ENCODE measurements at places on chromosomes 4 and X.

- no peak for DNase-seq
Measured at GRCh38 chrX:151386838-151387459, 10.1 kb upstream of the VMA21 start.

- DNase-seq = no peak
Measured at GRCh38 chrX:43586830-43587229, 69.3 kb upstream of the MAOA start.

DNA sequence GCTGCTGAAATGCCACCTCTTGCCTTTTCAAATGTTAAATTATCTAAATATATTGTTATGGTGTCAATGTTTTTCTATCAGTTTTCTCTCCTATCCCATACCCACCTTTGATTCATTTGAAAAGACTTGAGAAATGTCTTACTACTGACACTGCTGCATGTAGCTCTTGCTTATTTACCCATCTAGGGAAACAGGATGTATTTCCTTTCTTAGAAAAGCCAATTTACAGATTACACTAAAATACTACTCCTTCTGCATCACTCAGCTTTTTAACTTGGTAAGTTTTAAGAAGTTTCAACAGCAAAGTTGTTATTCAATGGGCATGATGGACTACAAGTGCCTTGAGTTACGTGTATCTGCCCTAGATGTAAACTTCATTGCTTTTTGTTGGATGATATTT, 13.2 kb upstream of the KCNE5 start:
- DNase-seq = no peak

DNA sequence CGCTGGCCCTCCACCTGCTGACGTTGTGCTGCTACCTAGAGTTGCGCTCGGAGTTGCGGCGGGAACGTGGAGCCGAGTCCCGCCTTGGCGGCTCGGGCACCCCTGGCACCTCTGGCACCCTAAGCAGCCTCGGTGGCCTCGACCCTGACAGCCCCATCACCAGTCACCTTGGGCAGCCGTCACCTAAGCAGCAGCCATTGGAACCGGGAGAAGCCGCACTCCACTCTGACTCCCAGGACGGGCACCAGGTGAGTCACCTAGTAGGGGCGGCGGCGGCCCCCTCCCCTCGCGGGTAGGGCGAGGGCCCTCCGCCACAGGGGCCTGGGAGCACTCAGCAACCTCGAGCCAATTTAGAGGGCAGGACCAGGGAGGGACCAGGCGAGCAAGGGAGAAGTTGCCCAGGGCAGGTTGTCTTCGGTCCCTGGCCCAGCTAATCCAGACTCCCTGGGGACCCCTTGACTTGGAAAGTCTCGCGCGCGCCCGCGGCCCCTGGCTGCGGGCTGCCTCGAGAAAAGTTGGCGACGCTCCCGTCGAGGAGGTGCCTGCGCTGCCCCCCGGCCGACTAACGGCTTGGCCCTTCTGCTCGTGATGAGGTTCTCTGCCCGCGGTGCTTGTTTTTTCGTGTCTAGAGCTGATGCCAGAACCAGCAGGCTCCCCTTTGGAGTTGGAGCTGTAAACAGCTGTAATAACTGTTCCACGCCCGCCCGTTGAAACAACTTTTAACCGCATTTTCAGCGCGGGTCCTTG, 717 bp downstream of the EDA start:
- DNase-seq = no peak

DNA sequence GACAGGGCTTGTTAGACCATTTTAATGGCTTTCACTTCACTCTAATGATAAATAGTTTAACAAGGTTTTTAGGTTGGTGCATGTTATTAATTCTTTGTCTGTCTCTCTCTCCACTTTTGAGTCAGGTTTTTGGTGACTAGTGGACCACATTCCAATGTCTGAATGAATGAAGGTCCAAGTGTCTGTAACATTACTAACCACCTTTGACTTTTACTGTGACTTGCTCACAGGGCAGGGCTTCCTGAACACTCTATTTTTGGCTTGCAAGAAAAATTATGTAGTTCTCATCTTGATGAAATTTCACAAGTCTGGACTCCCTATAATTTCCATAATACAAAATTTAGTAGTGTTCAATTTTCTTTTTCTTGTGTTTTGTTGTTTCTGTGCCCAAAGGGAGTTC, 78.9 kb upstream of the BMPR1B start:
- DNase-seq = no peak

- DNase-seq = no peak
Measured at GRCh38 chr4:83605744-83606172, 69.8 kb downstream of the GPAT3 start.

- no peak for DNase-seq
Measured at GRCh38 chr4:169031392-169031791, 21.3 kb upstream of the CBR4 start.

DNA sequence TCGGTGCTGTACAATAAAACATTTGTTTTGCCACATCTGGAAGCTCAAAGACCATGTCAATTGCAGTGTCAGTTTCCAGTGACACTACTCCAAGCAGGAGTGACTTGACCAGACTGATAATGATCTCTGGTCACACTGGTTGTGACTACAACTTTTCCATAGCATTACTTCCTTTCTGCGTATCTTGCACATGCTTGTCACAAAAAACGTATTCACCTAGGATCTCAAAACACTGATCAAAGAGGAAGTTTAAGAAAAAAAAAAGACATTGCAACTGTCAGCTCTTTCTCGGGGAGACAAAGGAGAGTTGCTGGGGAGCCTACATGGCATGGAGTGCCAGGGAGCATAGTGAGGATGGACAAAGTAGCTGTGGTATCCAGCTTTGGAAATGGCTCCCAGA, 60.6 kb downstream of the OPHN1 start:
- no peak for DNase-seq

- DNase-seq = no peak
Measured at GRCh38 chr4:147340591-147341120, 140.2 kb upstream of the EDNRA start.

Measured in cortex of kidney (tissue), 1 donor.